Stimulated activated CD4-positive, alpha-beta T cell treated with anti-CD3 and anti-CD28 coated beads, TNF-alpha, amount 100 ng/mL, for 1 hour (primary cell): ENCODE measurements at places on chromosomes 2 and 18.

GRCh38 chr2:142586693-142587580 lies 290.5 kb upstream of the KYNU start:
- no peak for DNase-seq

GRCh38 chr2:46170026-46170425 lies 127.2 kb upstream of the EPAS1 start:
- DNase-seq: no peak

DNA sequence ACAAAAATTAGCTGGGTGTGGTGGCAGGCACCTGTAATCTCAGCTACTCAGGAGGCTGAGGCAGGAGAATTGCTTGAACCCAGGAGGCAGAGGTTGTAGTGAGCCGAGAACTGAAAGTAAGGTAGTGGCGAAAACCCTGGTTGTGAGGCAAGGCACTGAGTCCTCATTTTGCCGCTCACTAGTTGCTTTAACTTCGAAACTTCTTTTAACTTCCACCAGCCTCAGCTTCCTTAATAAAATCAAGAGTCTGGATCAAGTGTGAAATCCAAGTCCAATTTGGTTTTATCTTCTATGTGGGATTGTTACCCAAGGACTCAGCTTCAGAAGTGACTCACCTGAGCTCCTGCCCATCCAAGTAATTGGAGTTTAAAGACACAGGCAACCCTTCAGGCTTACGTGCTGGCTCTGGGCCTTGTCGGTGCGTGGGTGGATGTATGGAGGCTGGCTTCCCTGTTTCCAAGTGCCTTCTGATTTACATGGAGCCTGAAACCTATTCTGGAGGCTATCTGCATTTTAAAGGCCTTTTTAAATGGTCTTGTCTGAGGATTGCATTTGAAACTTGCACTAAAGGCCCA lies 374.2 kb upstream of the ID2 start:
- DNase-seq: no peak

- DNase-seq: no peak
These were observed 94.2 kb downstream of the CABLES1 start for GRCh38 chr18:23229472-23229871.

- no peak for DNase-seq
These were observed 254.0 kb downstream of the CALCRL start for GRCh38 chr2:187194049-187194448.

GRCh38 chr2:236169151-236169721 lies 1.1 kb upstream of the GBX2 start:
- no peak for DNase-seq

DNA sequence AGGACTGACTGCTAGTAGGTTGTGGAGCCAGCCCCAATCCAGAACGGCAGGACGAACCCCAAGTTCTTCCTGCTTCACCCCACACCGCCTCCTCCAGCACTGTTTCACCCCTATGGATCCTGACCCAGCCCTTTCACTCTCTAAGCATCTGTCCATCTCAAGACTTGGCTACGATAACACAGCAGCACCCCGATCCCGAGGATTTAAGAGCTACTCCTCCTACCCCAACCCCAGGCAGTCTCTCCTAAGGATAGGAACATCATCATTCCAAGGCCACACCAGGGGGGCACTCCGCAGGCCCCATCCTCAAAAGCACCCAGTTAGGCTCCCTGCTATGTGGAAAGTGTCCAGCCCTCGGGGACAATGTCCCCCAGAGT lies 645 bp downstream of the KCTD18 start:
- no peak for DNase-seq

- DNase-seq: no peak
These were observed 76.4 kb upstream of the CD226 start for GRCh38 chr18:70024093-70024492.

- DNase-seq: no peak
These were observed 26.9 kb upstream of the CCBE1 start for GRCh38 chr18:59724103-59724502.
